ENCODE measurements at places on chromosomes 5 and 9.

DNA sequence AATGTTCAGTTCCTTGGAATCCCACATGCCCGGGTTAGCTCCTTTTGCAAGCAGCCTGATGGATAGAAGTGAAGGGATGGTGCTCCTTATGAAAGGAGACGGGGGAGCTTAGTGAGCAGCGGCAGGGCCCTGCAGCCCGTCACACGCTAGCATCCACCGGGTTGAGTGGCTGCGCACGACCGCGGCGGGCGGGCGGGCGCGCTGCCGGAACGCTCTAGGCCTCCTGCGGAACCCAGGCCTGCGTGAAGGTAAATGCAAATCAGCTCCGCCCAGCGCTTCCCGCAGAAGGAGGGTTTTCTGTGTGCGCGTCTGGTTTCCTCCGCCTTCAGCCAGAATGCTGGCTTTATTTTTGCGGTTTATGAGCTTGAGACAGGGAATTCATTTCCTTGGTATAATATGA, 19.8 kb downstream of the IL12B start:
- DNase-seq: peak; percentile 57

DNA sequence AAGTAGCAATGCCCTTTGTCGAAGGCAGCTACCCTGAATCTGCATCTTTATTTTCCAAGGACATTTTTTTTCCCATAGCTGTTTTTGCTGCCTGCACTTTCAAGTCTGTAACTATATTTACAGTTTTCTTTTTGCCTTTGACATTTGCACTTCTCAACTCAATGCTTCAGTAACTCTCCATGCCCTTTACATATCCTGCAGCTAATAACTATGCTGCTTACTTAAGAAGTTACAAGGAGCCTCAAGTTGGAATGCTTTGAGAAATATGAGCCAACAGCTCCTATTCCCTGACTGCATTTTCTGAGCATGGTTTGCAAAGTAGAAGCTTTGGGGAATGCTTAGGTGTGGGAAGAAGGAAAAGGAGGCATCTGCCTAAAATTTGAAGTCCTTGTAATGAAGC, 194.8 kb upstream of the TRPC7 start:
- DNase-seq: no peak

- no peak for DNase-seq
These were observed 202.7 kb upstream of the MVB12B start for GRCh38 chr9:126123927-126124326.

DNA sequence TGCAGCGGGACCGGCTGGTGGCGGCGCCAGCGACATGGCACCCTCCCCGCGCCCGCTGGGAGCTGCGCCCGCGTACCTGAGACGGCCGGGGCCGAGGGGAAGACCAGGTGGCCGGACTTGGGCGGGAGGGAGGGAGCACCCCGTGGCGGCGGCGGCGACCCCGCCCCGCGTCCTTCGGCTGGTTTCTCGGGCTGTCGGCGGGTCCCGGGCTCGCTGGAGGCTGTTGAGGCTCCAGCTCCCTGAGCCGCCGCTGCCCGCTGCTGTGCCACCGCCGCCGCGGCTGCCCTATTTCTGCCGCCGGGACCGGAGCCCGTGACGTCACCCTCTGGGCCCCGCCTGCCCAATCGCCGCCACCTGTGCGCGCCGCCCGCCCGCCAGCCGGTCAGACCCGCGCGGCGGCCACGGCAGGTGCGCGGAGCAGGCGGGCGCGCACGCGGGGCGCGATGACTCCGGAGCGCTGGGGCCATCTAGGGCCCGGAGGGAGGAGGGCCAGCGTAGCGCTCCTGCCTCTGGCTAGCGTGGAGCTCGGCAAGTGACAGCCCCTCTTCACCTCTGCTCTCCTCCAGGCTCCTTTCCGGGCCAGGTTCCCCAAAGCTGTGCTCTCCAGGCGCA, at the start of gene FSTL4:
Gene FSTL4 (minus strand): TSS at position 293 of the 612 bp plus-strand sequence.
- peak; percentile 28 for DNase-seq

DNA sequence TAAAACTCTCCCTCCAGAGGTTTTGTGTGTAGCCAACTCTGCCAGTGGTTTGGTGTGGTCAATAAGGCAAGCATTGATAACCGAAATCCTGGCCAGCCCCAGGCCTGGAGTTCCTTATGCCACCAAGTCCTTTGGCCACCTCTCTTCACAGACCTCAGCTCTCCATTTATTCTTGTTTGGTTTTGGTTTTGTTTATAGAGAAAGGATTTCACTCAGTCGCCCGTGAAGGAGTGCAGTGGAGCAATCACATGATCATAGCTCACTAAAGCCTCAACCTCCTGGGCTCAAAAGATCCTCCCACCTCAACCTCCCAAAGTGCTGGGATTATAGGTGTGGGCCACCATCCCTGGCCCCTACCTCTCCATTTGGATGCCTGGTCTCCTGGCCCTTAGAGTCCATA, 55.4 kb upstream of the PPARGC1B start:
- peak; percentile 37 for DNase-seq

DNA sequence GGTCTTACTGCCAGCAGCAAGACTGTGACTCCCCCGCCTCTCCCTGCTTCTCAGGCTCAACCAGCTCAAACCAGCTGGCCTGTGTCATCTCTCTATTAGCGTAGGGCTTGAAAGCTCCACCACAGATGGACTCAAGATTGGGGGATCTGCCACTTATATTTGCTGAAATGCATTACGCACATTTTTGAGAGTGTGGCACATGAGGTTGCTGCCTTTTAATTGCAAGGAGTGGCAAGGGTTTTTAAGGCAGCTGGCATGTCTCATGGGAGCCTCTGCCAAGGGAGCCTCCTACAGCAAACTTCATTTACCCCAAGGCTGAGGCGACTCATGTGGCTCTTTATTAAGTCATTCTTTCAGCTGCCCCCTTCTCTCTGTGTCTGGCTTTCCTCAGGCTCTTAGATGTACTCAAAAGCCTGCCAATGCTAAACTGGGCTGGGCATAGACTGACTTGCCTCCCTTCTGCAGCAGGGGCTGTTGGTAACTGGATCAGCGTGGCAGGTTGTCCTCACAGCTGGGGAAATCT, 219.3 kb downstream of the SMARCA2 start:
- no peak for DNase-seq

- no peak for DNase-seq
These were observed 15.1 kb downstream of the RASGEF1C start for GRCh38 chr5:180193749-180194375.

DNA sequence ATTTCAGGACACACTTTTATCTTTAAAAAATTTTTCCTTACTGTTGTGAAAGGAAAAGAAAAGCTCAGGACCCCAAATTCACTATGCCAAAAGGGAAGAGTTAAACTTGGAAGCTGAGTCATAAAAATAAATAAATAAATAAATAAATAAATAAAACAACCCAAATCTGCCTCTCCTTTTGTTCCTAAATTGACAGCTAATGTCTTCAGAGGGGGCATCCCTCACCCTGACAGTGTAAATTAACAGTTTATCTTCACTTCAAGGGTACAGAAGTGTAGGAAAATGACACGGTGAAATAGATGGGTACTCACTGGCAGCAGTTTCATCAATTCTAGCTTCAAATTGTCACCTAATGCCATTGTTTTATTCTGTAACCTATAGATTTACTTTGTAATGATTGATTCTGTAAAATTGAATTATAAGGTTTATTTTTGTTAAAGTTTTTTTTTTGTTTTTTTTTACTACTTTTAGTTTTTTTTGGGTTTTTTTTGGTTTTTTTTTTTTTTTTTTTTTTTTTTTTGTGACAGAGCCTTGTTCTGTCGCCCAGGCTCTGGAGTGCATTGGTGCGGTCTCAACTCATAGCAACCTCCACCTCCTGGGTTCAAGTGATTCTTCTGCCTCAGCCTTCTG, 18.5 kb upstream of the ANXA1 start:
- no peak for DNase-seq

DNA sequence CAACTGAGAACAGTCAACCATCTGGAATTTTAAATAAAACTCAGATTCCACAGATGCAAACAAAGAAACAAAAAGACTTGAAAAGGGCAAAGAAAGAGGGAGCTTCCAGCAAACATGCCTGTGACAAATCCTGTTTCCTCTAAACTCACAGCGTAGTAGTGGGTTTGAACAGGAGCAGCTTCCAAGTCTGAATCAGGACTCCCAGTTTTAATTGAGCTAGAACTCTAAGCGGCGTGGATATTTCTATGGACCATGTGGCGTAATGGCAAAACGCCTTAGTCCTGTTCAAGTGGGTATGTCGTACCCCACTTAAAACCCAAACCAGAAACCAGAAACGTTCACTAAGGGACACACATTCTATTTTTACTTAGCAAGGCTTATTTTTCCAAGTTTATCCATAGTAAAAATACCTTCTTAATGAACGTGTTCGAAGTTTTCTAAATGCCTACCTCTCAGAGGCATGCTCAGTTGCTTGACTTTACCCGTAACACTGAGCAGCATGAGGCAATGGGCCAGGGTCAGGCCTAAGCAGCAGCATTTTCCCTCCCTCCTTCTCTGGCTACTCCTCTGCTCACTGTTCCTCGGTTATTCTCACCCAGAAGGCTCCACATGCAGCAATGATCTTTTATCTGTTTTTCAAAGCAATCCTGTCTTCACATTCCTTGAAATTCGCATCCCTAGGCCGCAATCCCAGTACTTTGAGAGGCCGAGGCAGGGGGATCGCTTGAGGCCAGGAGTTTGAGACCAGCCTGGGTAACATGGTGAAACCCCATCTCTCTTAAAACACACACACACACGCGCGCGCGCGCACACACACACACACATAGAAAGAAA, 77.9 kb downstream of the FNBP1 start:
- DNase-seq: no peak

DNA sequence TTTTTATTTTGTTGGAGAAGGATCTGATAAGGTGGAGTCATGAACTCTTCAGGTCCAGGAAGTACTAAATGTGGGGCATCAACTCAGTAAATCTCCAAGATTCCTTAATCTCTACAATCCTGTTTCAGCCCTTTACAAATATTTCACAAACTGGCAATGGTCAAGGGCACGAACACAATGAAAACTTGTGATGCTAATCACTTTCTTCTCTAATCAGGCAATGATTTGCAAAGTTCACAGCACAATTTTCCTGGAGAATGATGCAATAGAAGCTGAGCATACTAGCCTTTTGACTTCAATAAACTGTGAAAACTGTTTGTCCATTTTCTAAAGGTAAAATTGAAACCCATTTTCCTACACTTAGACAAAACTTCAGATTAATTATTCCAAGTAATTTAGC, 16.9 kb downstream of the GDF9 start:
- DNase-seq: no peak

GRCh38 chr9:12695474-12695873, 2.3 kb downstream of the TYRP1 start:
- DNase-seq: no peak

DNA sequence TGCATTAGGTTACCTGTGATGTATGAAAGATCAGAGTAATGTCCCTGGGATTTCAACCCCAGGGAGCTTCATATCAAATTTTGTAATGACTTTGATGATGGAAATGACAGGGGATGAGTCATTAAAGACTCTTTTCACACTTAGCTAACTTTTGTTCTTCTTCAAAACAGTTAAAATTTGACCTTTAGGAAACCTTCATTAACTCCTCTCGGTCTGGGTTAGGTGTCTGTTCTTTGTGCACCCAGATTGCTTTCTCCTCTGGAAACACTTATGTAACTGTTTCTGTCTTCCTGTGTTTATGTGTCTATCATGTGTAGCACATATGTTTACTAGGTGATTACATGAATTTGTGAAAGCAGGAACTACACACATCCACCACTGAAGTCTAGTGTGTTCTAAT, 1.6 kb downstream of the SRFBP1 start:
- DNase-seq: peak; percentile 4

- no peak for DNase-seq
These were observed 94.4 kb upstream of the BASP1 start for GRCh38 chr5:17123010-17123409.

GRCh38 chr5:83924171-83924570, 203.5 kb upstream of the HAPLN1 start:
- DNase-seq: no peak

GRCh38 chr5:120446901-120447300, 17.2 kb upstream of the PRR16 start:
- no peak for DNase-seq

- no peak for DNase-seq
These were observed 282.2 kb downstream of the DTWD2 start for GRCh38 chr5:118705959-118706667.

DNA sequence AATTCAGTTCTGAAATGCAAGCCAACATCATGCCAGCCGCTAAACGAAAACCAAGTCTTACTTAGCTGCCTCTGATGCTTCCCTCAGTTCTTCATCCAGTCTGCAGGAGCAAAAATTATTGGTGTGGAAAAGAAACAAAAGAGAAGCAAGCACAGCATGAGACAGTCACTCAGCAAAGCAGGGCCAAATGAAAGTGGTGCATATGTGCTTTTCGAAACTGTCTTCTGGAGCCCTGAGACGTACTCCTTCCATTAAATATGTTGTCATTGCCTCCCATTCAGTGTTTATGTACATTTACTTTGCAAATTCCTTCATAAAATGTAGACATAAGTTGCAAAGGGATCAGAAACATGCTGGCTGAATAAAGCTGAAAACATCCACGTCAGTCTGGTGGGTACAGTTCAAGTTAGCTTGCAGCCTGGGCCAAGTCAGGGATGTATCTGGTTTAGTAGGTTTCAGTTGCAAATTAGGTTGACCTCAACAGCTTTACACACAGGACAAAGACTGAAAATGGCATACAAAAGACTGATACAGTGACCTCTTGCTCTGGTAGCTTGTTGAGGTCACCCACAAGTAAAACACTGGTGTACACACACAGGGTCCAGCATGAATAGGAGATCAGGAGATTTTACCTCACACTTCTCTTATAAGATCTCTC, 139.7 kb upstream of the PCA3 start:
- DNase-seq: no peak

DNA sequence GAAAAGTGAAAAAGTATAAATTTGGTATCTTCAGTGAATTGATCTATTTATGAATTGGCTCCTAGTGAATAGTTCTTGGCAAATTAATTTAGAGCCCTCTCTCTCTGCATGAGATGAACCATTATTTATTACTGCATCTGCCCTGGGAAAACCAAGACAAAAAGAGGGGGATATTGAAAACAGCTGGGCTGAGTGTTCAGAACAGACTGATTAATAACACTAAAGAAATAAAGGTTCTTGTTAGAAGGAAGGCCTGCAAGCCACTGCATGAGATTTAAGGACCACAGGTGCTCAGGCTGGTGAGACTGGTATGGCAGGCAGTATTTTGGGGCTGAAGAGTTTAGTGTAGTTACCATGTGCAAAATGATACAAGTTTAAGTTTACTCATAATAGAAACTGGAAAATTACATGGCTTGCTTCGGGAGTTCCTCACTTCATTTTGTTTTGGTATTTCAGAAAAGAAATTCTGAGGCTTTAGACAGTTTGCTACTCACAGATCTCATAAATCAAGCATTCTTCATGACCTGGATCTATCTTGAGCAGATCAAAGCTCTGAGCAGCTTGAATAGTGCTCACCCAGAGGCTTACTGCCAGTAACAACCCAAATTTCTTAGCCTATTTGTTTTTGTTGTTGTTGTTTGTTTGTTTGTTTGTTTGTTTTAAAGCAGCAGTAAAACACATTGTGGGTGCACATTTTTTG, 56.1 kb downstream of the KIAA1958 start:
- no peak for DNase-seq

GRCh38 chr9:4927043-4927471, 58.0 kb upstream of the JAK2 start:
- no peak for DNase-seq

- no peak for DNase-seq
These were observed 92.6 kb downstream of the MARCHF3 start for GRCh38 chr5:126937771-126938170.

Measured in kidney tubule cell (primary cell).